ENCODE measurements at places on chromosomes 5 and 9.

GRCh38 chr9:107465467-107466451 is 23.8 kb downstream of the KLF4 start:
- peaks cover 11% of the 10 kb centered on the region for H3K4me1 ChIP-seq
- no peak overlapping the region for H3K27ac ChIP-seq
- peak overlapping the region; percentile 85 for H3K4me3 ChIP-seq
- peak; percentile 71 for DNase-seq

DNA sequence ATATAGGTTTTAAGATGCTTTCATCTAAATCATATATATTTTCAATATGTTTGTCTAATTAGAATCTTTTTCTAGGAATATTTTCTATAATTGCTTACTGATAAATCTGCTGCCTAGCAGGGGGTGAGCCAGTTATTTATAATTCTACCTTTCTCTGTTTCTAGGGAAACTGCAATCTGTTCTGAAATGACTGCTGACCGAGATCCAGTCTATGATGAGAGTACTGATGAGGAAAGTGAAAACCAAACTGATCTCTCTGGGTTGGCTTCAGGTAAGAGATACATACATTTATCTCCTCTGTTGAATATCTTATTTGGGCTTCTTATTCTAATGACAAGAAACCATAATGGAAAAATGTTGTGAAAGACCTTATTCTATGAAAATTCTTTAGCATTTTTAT is 127.3 kb downstream of the XRCC4 start:
- no peaks in the 10 kb centered on the region for H3K4me1 ChIP-seq
- no peak overlapping the region for H3K4me3 ChIP-seq
- no peaks in the 10 kb centered on the region for H3K36me3 ChIP-seq
- H3K27ac ChIP-seq: no peak overlapping the region
- no peak for DNase-seq

DNA sequence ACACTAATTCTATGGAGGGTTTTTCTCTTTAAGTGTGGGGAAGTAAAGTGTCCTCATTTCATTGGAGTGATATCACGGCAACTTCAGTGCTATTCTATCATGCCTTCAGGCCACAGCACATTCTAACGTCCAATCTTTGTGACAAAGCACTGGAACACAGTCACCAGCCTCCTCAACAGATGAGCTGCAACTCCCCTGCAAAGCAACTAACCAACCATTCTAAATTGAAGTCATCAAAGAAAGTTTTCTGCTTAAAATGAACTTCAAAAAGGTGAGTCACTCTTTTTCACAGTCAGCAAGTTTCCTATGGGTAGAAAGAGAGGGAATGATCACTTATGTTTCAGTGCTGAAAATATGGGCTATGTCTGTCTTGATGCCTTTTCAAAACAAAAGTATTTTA is 190.8 kb downstream of the ELAVL2 start:
- no peak overlapping the region for H3K27ac ChIP-seq
- DNase-seq: no peak
- no peaks in the 10 kb centered on the region for H3K36me3 ChIP-seq

- no peak overlapping the region for H3K27ac ChIP-seq
- H3K4me1 ChIP-seq: no peaks in the 10 kb centered on the region
- no peak for DNase-seq
- H3K36me3 ChIP-seq: no peaks in the 10 kb centered on the region
Observed at GRCh38 chr9:106779796-106780195, 83.2 kb upstream of the ZNF462 start.

- peaks cover 38% of the 10 kb centered on the region for H3K4me1 ChIP-seq
- H3K4me3 ChIP-seq: no peak overlapping the region
- no peak for DNase-seq
- peaks cover 50% of the 10 kb centered on the region for H3K36me3 ChIP-seq
- H3K27ac ChIP-seq: no peak overlapping the region
- no peaks in the 10 kb centered on the region for H3K27me3 ChIP-seq
Observed at GRCh38 chr9:128898845-128899565, 17.1 kb downstream of the LRRC8A start.

DNA sequence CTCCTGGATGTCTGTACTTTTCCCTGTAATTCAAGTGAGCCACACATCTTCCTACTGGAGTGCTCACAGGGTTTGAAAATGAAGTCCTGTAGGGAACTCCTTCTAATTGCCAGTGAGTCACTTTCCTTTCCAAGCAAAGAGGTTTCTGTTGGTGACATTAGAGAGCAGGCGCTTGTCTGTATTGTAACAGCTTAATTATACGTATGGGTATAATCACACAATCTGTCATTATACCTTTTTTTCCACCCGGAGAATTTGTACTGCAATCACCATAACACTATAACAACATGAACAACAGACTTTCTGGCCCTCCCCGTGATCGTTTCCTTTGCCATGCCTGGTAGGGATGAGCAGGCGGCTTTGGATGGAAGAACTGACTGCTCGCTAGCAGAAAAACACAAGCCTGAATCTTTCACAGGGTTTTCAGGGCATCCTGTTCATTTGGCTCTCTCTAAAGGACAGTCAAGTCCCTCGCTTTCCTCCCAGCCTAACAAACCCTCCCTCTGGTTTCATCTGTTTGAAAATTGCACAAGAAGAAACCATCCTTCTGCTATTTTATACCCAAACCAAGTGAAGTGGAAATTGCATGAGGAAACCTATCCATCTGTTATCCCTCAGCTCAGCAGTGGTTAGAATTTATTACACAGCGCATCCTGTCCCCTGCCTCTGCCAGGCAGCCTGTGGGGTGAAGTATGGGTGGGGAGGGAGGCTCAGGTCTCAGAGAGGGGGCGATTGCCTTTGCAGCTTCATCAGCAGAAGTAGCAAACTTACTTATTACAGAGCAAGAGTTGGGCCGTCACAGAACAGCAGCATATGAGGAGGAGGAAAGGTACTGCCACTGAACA is 307.0 kb upstream of the TLE4 start:
- no peak overlapping the region for H3K4me3 ChIP-seq
- H3K27ac ChIP-seq: no peak overlapping the region
- peaks cover 5% of the 10 kb centered on the region for H3K4me1 ChIP-seq
- DNase-seq: peak; percentile 15

DNA sequence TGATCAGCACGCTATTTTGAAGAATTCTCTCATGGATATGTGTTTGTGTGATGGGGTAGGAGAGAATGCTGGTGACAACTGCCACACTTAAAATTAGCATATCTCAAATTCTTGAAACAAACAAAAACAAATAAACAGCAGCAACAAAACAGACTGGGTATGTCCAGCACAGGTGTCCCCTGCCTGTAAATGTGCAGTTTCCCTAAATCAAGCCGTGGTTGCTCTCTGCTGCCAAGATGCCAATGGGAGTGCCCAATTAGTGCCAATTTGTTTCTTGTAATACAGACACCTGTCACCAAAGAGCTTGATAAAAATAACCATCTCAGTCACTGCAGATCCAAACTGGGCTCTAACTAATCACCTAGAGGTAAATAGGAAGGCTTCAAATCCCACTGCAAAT is 144.2 kb upstream of the SMARCA2 start:
- no peak overlapping the region for H3K4me3 ChIP-seq
- no peak for DNase-seq
- H3K36me3 ChIP-seq: no peaks in the 10 kb centered on the region
- no peak overlapping the region for H3K27ac ChIP-seq
- H3K27me3 ChIP-seq: no peaks in the 10 kb centered on the region
- H3K4me1 ChIP-seq: no peaks in the 10 kb centered on the region

DNA sequence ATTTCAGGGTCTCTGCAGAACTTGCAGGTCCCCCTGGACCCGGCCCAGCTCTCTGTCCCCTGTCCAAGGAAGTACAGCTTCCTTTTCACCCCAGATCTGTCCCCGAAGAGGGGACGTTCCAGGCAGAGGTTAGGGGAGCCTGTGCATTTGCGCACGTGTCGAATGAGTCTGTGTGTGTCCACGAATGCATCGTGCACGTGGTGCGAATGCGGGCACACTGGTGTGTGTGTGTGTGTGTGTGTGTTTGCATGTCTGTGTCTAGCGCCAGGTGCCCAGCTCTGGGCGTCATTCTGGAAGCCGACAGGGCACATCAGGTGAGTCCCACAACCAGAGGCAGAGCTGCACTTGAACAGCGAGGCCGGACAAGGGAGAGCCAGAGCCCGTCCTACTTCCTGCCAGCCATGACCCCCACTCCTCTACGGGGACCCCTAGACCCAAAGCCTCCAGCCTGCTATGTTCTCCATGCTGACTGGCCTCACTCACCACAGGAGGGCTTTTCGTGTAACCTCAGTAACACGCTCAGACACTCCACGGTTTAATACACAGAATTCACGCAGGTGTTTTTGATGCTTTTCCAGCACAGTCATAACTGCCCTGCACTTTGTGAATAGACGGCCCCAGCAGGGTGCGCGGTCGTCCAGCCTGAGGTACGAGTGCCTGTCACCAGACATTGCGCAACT is 41.3 kb upstream of the CACNA1B start:
- no peak for DNase-seq
- no peaks in the 10 kb centered on the region for H3K27me3 ChIP-seq
- H3K27ac ChIP-seq: no peak overlapping the region
- no peak overlapping the region for H3K4me3 ChIP-seq
- H3K36me3 ChIP-seq: peaks cover 66% of the 10 kb centered on the region
- no peaks in the 10 kb centered on the region for H3K4me1 ChIP-seq

- peaks cover 4% of the 10 kb centered on the region for H3K27me3 ChIP-seq
- DNase-seq: no peak
- H3K36me3 ChIP-seq: no peaks in the 10 kb centered on the region
- no peak overlapping the region for H3K4me3 ChIP-seq
- no peaks in the 10 kb centered on the region for H3K4me1 ChIP-seq
Observed at GRCh38 chr5:717143-717542, 24.0 kb upstream of the TPPP start.

DNA sequence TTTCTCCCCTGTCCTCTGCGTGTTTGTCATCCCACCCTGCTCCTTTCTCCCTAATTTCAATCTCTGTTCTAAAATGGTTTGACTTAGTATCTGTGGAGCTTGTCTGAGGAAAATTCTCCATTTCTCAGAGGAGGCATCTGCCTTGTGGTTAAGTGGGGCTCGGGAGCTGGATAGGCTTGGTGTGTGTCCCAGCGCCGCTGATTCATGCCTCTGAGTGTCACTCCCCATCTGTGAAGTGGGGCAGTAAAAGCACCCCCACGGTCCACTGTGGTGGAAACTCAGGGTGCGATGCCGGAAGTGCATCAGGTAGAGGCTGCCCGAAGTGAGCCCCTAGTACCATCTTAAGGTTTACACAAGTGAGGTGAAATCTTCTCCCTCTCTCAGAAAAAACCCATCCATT is 37.6 kb downstream of the LRSAM1 start:
- peaks cover 65% of the 10 kb centered on the region for H3K36me3 ChIP-seq
- H3K4me3 ChIP-seq: no peak overlapping the region
- no peak overlapping the region for H3K27ac ChIP-seq
- peaks cover 32% of the 10 kb centered on the region for H3K4me1 ChIP-seq
- DNase-seq: no peak

GRCh38 chr5:150160448-150161081 is 4.9 kb upstream of the PDGFRB start:
- H3K27me3 ChIP-seq: no peaks in the 10 kb centered on the region
- no peak overlapping the region for H3K4me3 ChIP-seq
- DNase-seq: peak; percentile 52
- H3K4me1 ChIP-seq: peaks cover 34% of the 10 kb centered on the region

- H3K27ac ChIP-seq: no peak overlapping the region
- DNase-seq: no peak
- no peaks in the 10 kb centered on the region for H3K4me1 ChIP-seq
Observed at GRCh38 chr5:97538912-97539311, 355.9 kb upstream of the RIOK2 start.

- H3K36me3 ChIP-seq: no peaks in the 10 kb centered on the region
- H3K27me3 ChIP-seq: no peaks in the 10 kb centered on the region
- DNase-seq: no peak
- H3K4me1 ChIP-seq: no peaks in the 10 kb centered on the region
- H3K4me3 ChIP-seq: no peak overlapping the region
Observed at GRCh38 chr9:78644359-78644758, 347.4 kb downstream of the PSAT1 start.

- DNase-seq: no peak
- H3K4me1 ChIP-seq: peaks cover 20% of the 10 kb centered on the region
- H3K4me3 ChIP-seq: peak overlapping the region; percentile 52
- H3K27ac ChIP-seq: peak overlapping the region; percentile 93
- H3K27me3 ChIP-seq: no peaks in the 10 kb centered on the region
Observed at GRCh38 chr5:91311168-91311696, 71.9 kb downstream of the ARRDC3 start.

- DNase-seq: no peak
- no peak overlapping the region for H3K4me3 ChIP-seq
- H3K27ac ChIP-seq: no peak overlapping the region
- H3K4me1 ChIP-seq: peaks cover 3% of the 10 kb centered on the region
- no peaks in the 10 kb centered on the region for H3K27me3 ChIP-seq
Observed at GRCh38 chr5:82704381-82704780, 372.8 kb downstream of the TMEM167A start.

DNA sequence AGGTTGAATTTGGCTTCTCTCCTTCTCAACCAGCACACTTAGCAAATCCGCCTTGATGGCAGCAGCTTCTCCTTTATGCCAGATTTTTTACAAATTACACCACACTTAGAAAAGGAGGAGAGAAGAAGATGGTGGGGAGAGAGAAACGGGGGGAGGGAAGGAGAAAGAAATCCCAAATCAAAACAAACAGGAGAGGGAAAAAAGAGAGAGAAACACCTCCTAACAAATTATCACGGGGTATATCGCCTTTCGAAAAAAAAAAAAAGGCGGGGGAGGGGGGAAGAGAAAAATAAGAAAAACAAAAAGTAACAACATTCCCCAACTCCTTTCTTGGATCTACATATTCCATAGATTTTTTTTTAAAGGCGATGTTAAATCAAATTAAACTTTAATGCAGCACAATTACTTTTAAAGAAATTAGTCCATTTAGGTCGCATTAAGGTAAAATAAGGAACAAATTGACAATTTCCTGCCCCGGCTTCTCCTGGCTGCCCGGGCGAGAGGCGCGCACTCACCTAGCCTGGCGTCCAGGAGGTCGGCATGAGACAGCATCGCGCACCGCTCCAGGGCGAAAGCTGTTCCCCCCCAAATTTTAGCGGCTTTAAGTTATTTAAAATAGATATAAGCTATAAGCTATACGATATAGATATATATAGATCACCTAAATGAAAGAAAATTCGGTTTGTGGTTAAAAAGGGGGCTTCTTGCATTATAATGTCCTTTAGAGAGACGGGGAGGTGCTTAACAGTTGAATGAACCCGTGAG is at the start of gene OTP:
Gene OTP (minus strand): TSS at position 716 of the 765 bp plus-strand sequence. CDS start 164 bp downstream, at position 552.
- peaks cover 23% of the 10 kb centered on the region for H3K4me1 ChIP-seq
- no peak within 1 kb of the TSS for H3K27ac ChIP-seq
- no peaks in the 10 kb centered on the region for H3K36me3 ChIP-seq
- H3K27me3 ChIP-seq: peaks cover 100% of the 10 kb centered on the region
- no peak for DNase-seq

DNA sequence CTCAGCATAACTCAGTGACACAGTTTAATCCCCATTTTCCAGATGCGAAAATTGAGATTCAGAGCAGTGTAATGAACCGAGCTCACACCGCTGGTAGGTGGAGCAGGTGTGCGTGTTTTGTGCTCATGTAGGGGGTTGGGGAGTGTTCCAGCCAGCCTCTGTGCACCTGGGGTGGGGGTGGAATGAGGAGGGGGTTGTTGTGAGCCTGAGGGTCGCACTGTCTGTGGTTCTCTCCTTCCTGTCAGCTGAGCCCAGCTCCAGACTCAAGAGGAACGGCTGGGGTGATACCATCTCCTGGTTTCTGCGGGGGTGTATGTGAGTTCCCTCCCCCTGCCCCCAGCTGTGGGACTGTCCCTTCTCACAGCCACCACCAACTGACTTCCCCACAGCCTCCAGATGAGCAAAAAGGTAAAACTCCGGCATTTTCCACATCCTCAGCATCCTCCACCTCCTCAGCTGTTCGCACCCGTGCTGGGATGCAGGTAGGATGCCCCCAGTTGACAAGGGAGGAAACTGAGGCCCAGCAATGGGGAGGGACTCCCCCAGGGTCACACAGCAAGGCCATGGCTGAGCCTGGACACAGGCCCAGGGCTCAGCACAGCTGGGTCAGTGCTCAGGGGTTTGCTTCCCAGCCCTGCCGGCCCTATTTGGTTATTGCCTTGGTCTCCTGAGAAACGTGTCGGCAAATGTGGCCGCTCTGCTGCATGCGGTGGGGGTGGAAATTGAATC is 2.1 kb downstream of the SH2D3C start:
- H3K4me3 ChIP-seq: no peak overlapping the region
- peaks cover 14% of the 10 kb centered on the region for H3K27me3 ChIP-seq
- no peak for DNase-seq

Data from mesenchymal stem cell (in vitro differentiated cells and primary cell).